ENCODE measurements at places on chromosomes 6 and 20.

GRCh38 chr6:127118298-127119101 lies at the start of gene RSPO3:
RSPO3 (plus strand) TSS chr6:127118671; CDS start chr6:127119193, 522 bp downstream.
- no peak for DNase-seq

- DNase-seq: no peak
Observed at GRCh38 chr20:16861708-16862107, 113.5 kb downstream of the OTOR start.

DNA sequence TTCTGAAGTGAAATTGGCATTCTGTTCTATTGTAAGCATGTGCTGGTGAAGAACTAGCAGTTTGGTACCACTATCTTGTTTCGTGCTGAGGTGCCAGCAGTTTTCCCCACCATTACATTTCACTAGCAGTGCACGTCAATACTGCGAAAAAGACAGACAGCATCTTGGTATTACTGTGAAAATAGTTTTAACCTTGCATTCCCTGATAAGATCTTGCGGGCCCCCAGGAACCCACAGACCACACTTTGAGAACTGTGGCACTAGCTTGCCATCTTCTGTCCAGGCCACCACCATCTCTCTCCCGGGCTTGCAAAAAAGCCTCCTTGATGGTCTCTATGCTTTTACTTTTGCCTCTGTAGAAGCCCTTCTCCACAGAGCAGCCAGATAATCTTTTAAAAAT lies 185.7 kb downstream of the BACH2 start:
- DNase-seq: peak; percentile 59

- DNase-seq: no peak
Observed at GRCh38 chr6:110310861-110311446, 47.2 kb downstream of the METTL24 start.

- DNase-seq: no peak
Observed at GRCh38 chr20:48238326-48238725, 453.0 kb upstream of the SULF2 start.

DNA sequence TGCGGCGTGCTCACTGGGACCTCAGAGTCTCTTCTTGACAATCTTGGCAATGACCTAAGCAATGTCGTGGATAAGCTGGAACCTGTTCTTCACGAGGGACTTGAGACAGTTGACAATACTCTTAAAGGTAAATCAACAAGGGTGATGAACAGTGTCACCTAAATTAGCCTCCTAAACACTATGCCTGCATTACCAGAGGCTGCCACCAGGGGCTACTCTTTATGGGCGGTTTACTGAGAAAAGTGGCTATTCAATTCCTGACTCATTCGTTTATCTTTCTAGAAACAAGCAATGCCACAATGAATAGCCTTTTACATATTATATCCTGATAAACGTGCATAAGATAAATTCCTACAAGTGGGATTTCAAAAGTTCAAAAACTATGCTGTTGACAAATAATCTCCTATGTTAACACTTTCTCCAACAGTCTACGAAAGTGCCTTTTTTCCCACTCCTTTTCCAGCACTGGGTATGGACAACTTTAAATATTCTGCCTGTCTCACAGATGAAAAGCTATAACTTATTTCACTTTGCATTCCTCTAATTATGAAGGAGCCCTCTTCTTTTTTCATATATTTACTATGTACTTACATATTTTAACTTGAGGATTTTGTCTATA lies 1.3 kb downstream of the BPIFA2 start:
- peak; percentile 21 for DNase-seq

Data from activated T-cell treated with anti-CD3 and anti-CD28 coated beads for 48 hours (primary cell).